Type B pancreatic cell (in vitro differentiated cells): ENCODE measurements at places on chromosomes 16 and 17.

DNA sequence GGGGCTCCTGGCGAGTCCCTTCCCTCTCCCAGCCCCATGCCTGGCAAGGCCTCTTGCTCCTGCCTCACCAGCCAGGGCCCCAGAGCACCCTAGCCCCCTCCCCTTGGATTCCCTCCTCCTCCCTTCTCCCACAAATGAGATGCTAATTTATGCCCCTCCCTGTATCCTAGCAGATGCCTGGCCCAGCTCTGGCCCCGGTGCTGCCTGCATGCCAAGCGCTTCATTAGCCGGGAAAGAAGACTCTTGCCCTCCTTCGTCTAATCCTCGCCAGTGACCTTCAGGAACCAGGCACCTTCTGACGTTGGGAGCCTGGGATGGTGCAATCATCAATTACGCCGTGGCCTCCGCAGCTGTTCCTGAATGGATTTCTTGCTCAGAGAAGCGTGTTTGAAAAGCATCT is 127.8 kb downstream of the SDK2 start:
- H3K4me3 ChIP-seq: no peak overlapping the region
- H3K27me3 ChIP-seq: no peaks in the 10 kb centered on the region
- peaks cover 3% of the 10 kb centered on the region for H3K36me3 ChIP-seq
- peaks cover 14% of the 10 kb centered on the region for H3K4me1 ChIP-seq
- H3K27ac ChIP-seq: no peak overlapping the region

DNA sequence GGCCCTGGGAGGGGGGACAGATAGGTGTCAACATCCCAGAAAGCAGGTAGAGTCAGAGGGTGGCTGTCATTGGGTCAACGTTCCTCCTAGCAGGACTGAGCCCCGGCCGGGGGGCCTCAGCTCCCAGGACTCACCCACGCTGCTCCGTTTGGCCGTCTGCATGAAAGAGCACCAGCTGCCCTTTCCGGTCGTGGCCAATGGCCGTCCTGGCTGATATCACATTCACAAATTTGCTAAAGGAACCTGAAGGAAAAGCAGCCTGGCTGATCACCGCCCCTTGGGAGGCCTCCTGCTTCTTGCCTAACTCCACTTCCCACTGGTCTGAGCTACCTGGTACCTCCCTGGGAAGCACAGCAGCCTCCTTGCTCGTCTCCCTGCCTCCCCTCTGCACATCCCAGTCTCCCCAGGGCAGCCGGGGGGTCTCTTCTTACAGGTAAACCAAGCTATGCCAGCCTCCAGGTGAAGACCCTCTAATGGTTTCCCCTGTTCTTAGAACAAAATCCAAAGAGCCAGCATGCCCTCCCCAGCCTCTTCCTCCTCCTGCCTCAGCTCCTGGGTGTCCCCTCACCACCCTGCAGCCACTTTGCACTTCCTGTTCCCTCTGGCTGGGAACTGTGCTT is 3.4 kb downstream of the NAGPA start:
- H3K4me3 ChIP-seq: no peak overlapping the region
- no peak for DNase-seq
- peaks cover 12% of the 10 kb centered on the region for H3K4me1 ChIP-seq

DNA sequence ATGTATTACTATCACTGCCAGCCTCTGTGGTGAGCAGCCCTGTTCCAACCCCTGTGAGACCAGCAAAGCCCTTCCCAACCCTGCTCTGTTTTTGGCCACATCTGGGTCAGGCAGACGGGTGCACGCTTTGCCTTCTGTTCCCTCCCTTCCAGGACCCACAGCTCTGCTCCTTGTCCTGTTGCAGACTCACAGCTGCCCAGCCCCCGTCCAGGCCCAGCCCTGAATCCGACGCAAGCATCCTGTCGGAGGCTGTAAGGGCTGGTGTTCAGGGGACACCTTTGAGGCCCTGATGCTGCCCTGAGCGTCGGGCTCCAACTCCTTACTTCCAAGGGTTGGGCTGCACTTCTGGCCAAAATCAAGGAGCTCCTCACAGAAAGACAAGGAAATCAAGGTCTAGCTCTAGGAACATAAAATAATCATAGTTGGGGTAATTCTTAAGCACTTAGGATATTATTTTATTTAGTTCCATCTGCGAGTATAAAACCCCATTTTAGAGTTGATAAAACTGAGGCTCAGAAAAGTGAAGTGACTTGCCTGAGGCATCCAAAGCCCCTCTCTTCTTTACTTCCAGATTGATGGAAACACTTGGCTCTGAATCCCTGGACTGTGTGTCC is 14.3 kb upstream of the SRCIN1 start:
- no peak for DNase-seq
- H3K27ac ChIP-seq: no peak overlapping the region
- no peaks in the 10 kb centered on the region for H3K36me3 ChIP-seq
- no peak overlapping the region for H3K4me3 ChIP-seq

DNA sequence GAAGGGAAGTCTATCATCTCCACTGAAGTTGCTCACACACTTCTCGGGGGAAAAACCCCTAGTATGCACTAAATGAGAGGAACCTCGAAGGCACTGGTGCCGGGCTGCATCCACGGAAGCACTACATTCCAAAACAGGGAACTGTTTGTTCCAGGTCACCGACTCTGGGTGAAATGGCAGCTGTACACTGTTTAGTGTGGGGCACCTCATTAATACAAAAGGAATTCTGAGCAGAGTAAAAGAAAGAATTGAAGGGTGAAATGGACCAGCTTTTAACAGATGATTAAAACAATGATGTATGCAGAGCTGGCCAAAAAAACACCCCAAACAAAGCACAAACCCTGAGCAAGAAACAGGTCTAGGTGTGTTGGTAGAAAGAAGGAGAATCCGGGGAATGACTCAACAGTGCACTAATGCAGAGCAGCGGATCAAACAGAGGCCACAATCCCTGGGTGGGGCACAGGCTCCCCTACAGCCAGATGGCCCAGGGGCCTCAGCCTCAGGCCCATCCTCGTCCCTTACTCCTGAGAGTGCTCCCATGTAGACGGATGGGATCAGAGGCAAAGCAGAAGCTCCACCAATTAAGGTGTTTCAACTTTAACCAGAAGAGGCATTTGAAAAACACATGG is 161.5 kb downstream of the ZFHX3 start:
- DNase-seq: no peak
- no peaks in the 10 kb centered on the region for H3K27me3 ChIP-seq
- H3K27ac ChIP-seq: peak overlapping the region; percentile 44
- H3K36me3 ChIP-seq: peaks cover 63% of the 10 kb centered on the region
- peaks cover 24% of the 10 kb centered on the region for H3K4me1 ChIP-seq

GRCh38 chr17:42675965-42676423 is 800 bp downstream of the PLEKHH3 start:
- H3K27me3 ChIP-seq: peaks cover 3% of the 10 kb centered on the region
- peak overlapping the region; percentile 97 for H3K4me3 ChIP-seq
- peaks cover 6% of the 10 kb centered on the region for H3K36me3 ChIP-seq
- peaks cover 34% of the 10 kb centered on the region for H3K4me1 ChIP-seq
- peak overlapping the region; percentile 83 for H3K27ac ChIP-seq
- no peak for DNase-seq

- H3K27me3 ChIP-seq: peaks cover 3% of the 10 kb centered on the region
- no peaks in the 10 kb centered on the region for H3K36me3 ChIP-seq
- H3K27ac ChIP-seq: no peak overlapping the region
- DNase-seq: no peak
- H3K4me1 ChIP-seq: peaks cover 9% of the 10 kb centered on the region
- H3K4me3 ChIP-seq: no peak overlapping the region
Observed at GRCh38 chr17:73851921-73852320, 207.7 kb upstream of the SDK2 start.

DNA sequence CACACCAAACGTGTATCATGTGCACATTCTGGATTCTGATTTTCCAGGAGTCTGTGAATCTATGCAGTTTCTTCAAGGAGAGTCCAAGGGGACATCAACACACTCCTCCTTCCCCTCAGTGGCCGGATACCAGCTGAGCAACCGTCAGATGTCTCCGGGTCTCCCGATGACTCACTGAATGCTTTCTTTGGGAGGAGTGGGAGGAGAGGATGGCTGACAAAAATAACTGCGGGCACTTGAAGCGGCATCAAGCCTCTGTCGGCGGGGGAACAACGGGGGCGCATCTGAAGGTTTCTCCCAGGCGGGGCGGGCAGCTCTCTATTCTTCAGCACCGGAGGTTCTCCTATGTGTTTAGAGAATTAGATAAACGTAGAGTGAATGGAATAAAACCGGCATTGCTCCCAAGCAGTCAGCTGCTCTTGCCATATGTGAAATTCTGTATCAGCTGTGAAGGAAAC is 24.6 kb upstream of the LRRC75A start:
- H3K4me1 ChIP-seq: peaks cover 32% of the 10 kb centered on the region
- H3K27me3 ChIP-seq: peaks cover 60% of the 10 kb centered on the region
- peak overlapping the region; percentile 54 for H3K4me3 ChIP-seq
- DNase-seq: no peak
- H3K36me3 ChIP-seq: no peaks in the 10 kb centered on the region
